ENCODE measurements at places on chromosomes 2 and 18.
A peak's percentile ranks its signal among the peaks of the same experiment; 100 is the strongest.

DNA sequence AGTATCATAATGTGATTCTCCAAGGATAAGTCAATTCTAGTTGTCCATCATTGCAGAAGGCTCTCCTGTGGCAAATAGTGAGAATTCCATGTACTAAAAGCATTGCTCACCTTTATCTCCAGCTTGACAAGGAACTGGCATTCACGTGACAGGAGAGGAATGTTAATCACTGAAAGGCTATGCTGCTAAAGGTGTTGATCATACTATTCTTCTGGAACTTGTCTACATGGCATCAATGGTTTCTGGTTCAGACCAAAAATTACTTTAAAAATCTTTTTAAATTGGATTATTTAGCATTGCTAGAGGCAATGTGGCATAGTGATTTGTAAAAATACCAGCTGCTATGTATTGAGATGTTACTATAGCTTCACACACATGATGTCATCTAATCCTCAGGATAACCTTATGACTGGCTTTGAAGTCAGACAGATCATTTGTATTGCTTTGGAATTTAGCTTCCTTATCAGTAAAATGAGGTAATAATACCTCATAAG is 414.4 kb downstream of the MTX2 start:
- no peak for DNase-seq

GRCh38 chr2:221204699-221205098 is 367.4 kb downstream of the EPHA4 start:
- DNase-seq = no peak

DNA sequence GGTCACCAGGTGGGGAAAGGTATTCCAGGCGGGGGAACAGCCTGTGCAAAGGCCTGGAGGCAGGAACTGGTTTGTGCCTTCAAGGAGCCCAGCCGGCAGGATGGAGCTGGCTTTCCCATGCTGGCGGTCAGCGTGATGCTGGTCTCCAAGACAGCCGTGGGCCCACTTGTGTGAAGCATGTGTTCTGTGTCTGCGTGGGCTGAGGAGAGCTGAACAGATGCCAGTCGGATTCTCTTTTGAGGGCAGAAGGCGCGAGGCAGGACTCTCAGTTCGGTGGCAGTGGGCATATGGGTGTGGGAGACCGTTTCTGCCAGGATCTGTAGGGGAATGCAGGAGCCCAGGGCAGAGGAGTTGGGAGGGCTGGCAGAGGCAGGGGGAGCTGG is 191.6 kb downstream of the TWIST2 start:
- no peak for DNase-seq

GRCh38 chr2:215104226-215104625 is 34.2 kb downstream of the ABCA12 start:
- no peak for DNase-seq

DNA sequence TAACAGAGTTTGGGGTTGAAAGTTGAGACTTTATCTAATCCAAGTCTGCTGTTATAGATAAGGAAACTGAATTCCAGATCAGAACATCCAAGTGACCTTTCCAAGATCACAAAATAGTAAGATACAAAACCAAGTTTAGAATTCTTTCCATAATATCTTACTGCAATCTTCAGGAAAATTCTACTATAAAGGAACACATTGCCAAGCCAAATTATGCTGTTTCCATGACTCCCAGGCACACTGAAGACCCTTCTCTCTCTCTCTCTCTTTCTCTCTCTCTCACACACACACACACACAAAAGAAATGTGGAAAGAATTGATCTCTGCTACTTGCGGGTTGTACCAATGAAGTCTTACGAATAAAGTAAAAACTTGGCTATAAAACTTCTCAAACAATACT is 398.4 kb downstream of the METTL4 start:
- DNase-seq = no peak

DNA sequence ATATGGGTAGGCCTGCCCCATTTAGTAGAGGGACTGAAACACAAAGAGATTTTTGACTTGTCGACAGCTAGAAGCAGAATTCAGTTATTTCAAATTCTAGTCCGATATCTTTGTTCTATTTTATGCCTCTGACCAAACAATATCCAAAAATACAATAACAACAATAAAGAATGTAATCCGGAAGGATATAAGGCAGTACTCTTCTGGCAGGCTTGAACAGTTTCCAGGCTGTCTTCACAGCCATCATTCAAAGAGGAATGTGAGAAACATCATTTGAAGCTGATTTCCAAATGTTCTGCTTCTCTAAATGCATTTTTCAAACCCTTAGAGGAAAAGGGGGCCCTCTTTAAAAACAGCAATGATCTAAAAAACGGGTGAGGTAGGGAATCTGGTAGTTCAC is 36.7 kb upstream of the SPTBN1 start:
- DNase-seq = no peak

DNA sequence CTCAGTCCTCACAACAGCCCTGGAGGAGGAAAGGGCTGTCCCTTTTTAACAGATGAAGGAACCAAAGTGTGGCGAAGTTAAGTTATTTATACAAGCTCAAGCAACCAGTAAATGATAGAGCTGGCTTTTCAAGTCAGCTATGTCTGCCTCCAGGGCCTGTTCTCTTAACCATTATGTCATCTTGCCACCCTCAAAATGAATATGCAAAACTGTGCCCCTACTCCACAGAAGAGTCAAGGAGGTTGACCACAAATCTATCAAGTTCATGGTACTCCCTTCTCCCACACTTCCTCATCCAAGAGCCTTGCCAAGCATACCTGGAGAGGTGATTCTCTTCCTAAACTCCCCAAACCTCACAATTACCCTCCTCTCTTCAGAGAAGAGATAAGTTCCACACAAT is 37.3 kb upstream of the CREB1 start:
- DNase-seq = peak; percentile 27

- no peak for DNase-seq
Measured at GRCh38 chr18:24629921-24630320, 169.5 kb downstream of the HRH4 start.

All from MV-4-11 (cell line).